ENCODE measurements at places on chromosomes 6 and 20. TPM values are rescaled to one million over a fixed set of nuclear protein-coding genes. Genes with fewer than 3 reads are reported as not detected.

CLPSL2 gene
- 10.8 TPM for total RNA-seq

APOBEC2 gene
- not detected for total RNA-seq

BPIFA3 gene
- not detected for total RNA-seq

- DNase-seq = no peak
Observed at GRCh38 chr20:2673453-2673852, 9.4 kb upstream of the IDH3B start.

- DNase-seq = peak; percentile 36
Observed at GRCh38 chr6:33075568-33076405, at the start of gene HLA-DPB1. HLA-DPB1 (plus strand) TSS chr6:33075990; CDS start chr6:33076042, 52 bp downstream.

DNA sequence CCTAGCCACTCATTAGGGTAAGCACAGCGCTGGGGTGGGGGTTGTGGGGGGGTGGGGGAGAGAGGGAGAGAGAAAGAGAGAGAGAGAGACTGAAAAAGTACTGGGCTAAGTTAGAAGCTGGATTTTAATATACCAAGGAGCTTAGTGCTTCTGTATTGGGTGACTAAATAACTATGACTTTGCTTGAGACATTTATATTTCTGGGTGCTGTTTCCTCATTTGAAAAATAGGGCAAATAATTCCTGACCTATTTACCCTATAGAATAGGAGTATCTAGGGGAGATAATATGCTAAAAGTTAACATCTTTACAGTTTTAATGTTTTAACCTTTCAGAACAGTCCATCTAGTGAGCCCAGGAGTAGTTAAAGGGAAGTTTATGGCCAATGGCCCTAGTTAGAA, 7.7 kb downstream of the NKAIN2 start:
- no peak for DNase-seq

- DNase-seq = no peak
Observed at GRCh38 chr6:155440398-155441111, 15.1 kb downstream of the NOX3 start.

DNA sequence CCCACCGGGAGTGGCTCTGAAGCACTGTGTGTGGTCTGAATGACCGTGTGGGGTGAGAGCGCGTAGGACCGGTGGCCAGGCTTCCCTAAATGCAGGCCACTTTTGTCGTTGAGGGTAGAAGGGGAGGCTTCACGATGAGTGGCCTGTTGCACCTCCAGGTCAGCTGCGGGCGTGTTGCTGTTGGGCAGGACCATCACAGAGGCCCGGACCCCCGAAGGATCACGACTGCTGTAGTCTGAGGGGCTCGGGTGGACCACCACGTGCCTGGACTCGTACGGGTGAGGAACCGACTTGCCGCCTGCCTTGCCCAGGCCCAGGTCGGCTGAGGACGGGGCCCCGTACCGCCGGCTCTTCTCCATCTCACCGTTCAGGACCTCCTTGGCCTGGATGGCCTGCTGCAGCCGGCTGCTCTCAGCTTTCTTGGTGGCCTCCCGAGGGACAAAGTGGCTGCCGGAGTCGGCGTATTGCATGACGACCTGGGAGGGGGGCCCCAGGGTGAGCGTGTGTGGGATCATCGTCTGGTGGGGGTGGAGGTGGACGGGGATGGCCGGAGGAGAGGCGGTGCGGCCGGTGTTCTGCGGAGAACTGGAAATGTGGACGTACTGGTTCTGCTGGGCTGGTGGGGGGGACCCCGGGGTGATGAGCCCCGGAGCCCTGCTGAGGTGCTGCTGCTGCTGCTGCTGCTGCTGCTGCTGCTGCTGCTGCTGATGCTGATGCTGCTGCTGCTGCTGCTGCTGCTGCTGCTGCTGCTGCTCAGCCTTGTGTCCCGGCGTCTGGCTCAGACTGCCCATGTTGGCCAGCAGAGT, 88.8 kb downstream of the GMPR start:
- DNase-seq = peak; percentile 44

DNA sequence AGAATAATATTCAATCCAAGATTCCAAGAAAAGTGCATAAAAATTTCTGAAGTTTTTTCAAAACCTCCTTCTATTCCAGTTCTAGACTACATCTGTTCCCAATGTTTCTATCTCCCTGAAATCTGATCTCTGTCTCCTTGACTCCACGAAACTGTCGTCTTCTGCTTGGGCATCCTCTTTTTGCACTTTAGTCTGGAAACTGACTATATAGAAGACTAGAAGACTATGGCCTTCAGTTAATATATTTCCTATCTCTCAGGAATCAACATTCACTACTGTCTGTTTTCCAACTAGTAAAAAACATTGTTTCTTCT, 745.4 kb upstream of the ADGRB3 start:
- no peak for DNase-seq

GRCh38 chr6:90739339-90739738, 152.5 kb upstream of the MAP3K7 start:
- no peak for DNase-seq

DNA sequence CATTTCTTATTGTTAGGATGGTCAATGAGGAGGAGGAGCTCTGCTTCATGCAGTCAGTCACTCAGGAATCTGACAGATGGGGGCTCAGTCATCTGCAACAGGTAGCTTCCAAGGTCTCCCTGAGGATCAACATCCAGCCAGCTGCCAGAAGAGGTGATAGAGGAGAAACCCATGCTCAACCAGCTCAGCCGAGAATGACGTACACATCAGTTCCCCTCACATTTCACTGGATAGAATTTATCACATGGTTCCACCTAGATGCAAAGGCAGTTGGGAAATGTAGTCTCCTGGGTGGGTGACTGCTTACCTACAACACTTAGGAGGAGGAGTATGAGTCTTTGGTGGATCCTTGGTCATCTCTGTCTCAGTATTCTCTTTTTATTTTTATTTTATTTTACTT, 144.5 kb downstream of the CEBPB start:
- DNase-seq = peak; percentile 84

- no peak for DNase-seq
Observed at GRCh38 chr6:119322715-119323350, 26.7 kb downstream of the MAN1A1 start.

DNA sequence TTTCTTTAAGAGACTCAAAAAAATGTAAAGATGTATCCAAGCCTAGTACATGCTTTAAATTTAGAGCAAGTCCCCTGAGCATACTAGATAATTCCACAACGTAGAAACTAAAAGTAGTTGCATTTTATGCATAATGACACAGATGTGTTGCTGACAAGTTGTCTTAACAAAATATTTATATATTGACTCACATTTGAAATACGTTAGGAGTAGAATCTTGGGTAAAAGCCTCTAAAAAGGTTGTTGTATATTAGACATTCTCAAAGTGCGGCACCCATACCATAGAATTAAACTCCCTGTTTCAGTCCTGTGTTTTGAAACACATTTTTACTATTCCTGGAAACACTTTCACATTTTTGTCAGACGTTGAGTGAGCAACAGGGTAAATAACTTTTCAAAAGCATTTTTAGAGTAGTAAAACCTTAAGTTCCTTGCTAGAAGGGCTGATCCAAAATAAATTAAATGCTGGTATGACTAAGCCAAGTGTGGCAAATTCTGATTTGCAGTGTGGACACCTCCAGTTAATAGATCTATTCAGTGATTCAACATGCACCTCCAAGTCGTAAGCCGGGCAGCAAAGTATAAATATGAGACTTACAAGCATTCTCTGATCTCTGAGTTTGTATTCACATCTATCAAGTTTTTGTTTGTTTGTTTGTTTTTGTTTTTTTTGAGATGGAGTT, 97.5 kb downstream of the GMDS start:
- DNase-seq = no peak

Data from H7 (cell line).